ENCODE measurements at places on chromosomes 7 and 10. TPM values are rescaled to one million over a fixed set of nuclear protein-coding genes. Genes with fewer than 3 reads are reported as not detected.

The PLEKHS1 gene
- not detected for total RNA-seq

The MKLN1 gene
- total RNA-seq, result 75.4 TPM

The DUS4L gene
- 10.6 TPM for total RNA-seq

The BAIAP2L1 gene
- 13.0 TPM for total RNA-seq
